Cardiac ventricle fibroblast (primary cell): ENCODE measurements at places on chromosomes 13 and 19. TPM values are rescaled to one million over a fixed set of nuclear protein-coding genes. Genes with fewer than 3 reads are reported as not detected.

MCF2L gene
- total RNA-seq, result 1.7 and 5.6 TPM in 2 replicates

HCN2 gene
- 2.5 and 2.7 TPM in 2 replicates for total RNA-seq

CYP2A13 gene
- not detected in 2 replicates for total RNA-seq

ATP8A2 gene
- total RNA-seq, result not detected in 2 replicates

KLK14 gene
- total RNA-seq, result not detected in 2 replicates

SHISA7 gene
- not detected in 2 replicates for total RNA-seq

KLK10 gene
- 1.8 TPM in 1 of 2 replicates, not detected in the other for total RNA-seq

NUDT19 gene
- 11.1 and 16.3 TPM in 2 replicates for total RNA-seq

ALOX5AP gene
- total RNA-seq, result 0.25 and 1.1 TPM in 2 replicates

SBK3 gene
- not detected in 2 replicates for total RNA-seq

CCL25 gene
- total RNA-seq, result not detected in 2 replicates

SIGLEC11 gene
- total RNA-seq, result not detected in 2 replicates

EFNA2 gene
- total RNA-seq, result not detected in 2 replicates

URAD gene
- total RNA-seq, result not detected in 2 replicates

PGLYRP1 gene
- not detected in 2 replicates for total RNA-seq

CLN5 gene
- total RNA-seq, result 33.8 and 36.6 TPM in 2 replicates

OR7D2 gene
- total RNA-seq, result not detected in 2 replicates

B3GNT8 gene
- 0.78 and 1.2 TPM in 2 replicates for total RNA-seq
